ENCODE measurements at places on chromosomes 16 and 17.

GRCh38 chr17:47898241-47898640, 2.2 kb downstream of the SP2 start:
- DNase-seq, result no peak

GRCh38 chr17:19948116-19948943, 29.3 kb downstream of the AKAP10 start:
- no peak for DNase-seq

GRCh38 chr16:87661561-87661960, 59.3 kb downstream of the JPH3 start:
- peak; percentile 69 for DNase-seq

- no peak for DNase-seq
Observed at GRCh38 chr17:11495613-11496012, 102.7 kb upstream of the DNAH9 start.

GRCh38 chr17:80753685-80754345, 209.2 kb downstream of the RPTOR start:
- no peak for DNase-seq

DNA sequence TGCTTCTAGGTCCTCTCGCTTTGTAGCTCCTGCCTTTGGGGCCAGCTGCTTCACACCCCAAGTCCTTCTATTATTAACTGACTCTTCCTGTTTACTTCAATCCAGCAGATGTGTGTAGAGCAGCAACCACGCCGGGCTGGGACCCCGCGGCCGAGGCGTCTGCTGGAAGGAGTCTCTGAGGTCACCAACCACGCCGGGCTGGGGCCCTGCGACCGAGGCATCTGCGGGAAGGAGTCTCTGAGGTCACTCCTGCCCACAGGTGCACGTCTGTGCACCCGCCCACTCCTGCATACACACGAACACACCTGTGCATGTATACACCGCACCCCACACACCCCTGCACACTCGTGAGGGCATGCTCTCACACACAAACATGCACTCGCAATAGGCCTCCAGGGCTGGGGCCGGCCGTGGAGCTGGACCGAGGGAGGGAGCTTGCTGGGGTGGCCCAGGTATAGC, 7.8 kb upstream of the TEX19 start:
- DNase-seq, result no peak

DNA sequence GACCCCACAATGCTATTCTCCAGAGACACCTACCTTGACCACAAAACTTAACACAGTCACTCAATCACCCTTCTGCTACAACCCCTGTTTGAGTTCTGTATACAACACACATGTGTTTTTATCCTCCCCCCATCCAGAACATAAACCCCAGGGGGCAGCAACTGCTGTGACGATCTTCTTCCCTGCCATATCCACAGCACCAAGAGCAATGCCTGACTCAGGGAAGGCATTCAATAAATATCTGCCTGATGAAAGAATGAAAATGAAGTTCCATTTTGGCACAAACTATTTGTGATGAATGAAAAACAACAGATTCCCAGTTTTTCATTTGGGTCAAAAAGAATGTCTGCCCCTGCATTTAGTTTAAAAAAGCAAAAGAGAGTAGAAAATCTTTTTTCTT, 27.0 kb downstream of the ASIC2 start:
- peak; percentile 50 for DNase-seq

GRCh38 chr17:6551356-6551755, 5.0 kb downstream of the PITPNM3 start:
- no peak for DNase-seq

- DNase-seq, result no peak
Observed at GRCh38 chr17:76718516-76718915, 7.8 kb upstream of the MXRA7 start.

GRCh38 chr16:89044418-89045180, 49.1 kb upstream of the ACSF3 start:
- no peak for DNase-seq

DNA sequence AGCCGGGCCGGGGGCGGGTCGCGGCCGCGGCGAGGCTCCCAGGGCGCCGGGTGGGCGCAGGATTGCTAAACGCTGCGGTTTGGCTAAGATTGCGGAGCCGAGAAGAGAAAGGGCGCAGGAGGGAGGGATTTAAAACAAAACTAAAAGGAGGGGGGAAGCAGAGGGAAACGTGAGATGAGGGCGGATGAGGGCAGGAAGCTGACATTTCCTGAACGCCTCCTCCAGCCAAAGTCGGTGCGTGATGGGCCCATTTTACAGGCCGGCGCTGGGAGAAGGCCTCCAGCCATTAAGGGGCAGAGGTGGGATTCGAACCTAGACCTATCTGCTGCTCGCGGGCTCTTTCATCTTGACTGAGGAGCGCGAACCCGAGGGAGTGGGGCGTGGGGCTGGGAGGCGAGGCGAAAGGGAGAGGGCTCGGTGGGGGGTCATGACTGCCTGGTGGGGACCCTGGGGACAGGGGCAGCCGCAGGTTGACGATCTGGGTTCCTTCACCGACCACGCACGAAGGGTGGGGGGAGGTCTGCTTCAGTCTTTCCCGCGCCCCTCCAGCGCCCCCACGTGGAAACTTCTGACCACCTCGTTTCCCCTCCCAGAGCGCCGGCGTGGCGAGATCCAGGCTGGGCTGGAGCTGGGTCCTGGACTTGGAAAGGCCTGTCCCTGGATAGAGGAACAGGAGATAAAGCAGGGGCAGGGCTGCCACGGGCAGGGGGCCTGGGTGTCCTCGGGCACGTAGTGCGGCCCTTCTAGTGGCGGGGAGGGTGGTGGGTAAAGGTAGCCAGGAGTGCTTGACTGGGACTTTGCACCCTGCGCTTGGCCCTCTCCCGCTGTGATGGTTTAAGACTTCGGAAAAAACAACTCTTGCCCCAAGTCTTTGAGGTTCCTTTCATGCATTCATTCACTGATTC, 3.8 kb upstream of the TAC4 start:
- peak; percentile 83 for DNase-seq

DNA sequence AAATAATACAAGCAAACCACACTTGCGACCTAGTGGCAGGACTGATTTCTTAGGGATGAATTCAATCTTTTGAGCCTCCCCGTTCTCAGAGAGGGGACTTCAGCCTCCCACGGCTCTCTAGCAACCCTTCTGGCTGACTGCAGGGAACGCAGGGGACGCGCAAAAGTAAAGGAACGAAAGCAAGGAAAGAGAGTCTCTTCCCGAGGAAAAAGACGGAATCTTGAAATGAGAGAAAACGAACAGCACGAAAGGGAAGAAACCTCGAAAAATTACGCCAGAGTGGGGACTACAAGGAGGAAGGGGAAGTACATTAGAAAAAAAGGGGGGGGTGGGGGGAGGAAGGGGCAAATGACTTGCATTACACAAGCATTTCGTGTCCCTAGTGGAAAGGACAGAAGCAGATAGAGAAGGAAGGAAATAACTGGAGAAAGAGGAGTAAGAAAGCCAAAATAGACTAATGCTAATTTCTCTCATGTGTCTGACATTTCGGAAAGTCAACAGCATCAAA, 1.2 kb downstream of the GRB2 start:
- peak; percentile 94 for DNase-seq

DNA sequence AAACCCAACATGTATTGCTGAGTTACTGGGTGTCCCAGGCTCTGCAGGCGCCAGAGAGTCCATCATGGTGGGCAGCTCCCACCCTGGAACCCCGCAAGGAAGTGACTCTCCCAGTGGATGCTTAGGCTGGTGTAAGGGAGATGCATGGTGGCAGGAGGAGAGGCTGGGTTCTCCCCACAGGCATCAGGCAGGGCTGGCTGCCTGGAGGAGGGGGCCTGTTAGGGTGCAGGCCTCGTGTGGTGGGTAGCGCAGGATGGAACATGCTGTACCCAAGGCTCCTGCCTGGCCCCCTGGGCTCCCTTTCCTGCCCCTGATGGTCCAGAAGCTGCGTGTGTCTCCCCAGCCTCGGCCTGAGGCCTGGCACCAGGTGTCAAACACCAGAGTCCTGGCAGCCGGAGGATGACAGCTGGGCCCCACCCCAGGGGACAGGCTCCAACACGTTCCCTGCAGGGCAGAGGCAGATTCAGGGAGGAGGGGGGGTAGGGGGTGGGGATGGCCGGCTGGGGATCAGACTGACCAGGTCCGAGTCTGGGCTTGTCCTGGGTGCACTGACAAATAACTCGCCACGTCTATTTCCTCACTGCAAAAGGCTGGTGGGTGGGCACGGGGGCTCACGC, 40.2 kb upstream of the CIBAR2 start:
- no peak for DNase-seq

DNA sequence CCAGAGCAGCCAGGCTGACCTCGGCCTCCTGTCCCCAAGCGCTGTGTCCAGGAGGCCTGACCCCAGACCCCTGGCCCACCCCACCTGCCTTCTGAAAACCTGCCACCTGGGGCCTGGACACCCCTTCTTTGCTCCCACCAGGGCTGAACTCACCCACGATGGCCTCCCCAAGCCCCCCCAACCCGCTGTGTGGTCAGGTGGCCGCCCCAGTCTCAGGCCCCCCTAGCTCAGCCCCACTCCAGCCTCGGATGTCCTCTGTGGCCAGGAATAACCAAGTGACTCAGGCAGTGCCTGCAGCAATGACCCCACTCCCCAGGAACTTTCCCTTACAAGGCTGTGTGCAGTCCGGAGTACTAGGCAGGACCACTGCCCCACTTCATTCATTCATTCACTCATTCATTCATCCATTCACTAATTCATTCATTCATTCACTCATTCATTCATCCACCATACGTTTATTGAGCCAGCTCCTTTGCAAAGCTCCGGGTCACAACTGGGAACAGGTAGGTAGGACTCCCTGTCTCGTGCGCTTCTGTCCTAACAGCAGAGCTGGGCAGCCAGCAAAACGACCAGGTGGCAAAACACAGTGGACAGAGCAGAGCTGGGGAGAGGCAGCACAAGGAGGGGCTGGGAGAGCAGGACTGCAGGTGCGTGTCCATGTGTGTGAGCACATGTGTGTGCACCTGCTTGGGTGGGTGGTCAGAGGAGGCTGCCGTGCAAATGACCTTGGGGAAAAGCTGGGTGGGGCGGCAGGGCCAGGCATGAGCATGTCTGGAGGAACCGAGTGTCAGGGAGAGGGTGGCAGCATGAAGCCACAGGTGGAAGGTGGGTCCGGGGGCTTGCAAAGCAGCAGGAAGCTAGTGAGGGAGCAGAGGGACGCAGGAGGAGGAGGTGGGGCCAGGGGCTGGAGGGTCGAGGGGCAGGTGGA, 75.8 kb upstream of the CBX4 start:
- no peak for DNase-seq

DNA sequence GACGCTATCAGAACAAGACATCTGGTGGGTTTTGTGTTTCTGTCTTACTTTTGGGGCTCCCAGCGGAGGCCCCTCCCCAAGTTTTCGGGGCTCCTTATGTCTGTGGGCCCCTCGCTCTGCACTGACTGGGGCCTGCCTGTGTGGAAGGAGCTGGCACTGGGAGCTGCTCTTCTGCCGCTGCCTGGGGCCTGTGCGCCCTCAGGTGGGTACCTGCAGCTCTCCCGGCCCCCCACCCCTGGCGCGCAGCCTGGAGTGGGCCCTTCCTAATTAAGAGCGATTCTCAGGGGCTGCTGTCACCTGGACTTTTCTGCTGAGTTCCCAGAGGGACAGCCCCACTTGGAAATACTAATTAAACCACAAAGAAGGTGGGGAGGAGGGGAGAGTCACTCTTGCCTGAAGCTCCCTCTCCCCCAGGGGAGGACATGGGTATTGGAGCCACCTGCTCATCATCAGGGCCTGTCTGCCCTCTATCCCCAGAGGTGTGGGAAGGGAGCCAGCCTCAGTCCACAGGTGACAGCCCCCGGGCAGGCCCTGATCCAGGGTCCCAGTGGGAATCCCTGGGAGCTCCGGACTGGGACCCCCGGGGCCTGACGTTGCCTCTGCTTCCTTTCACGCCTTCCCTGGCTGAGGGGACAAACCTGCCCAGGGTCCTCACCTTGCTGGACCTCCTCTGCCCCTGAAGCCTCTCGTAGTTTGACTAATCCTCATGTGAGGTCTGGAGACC, 36.5 kb downstream of the GSE1 start:
- no peak for DNase-seq

- DNase-seq, result peak; percentile 32
Observed at GRCh38 chr16:81442916-81443687, 1.5 kb upstream of the CMIP start.

DNA sequence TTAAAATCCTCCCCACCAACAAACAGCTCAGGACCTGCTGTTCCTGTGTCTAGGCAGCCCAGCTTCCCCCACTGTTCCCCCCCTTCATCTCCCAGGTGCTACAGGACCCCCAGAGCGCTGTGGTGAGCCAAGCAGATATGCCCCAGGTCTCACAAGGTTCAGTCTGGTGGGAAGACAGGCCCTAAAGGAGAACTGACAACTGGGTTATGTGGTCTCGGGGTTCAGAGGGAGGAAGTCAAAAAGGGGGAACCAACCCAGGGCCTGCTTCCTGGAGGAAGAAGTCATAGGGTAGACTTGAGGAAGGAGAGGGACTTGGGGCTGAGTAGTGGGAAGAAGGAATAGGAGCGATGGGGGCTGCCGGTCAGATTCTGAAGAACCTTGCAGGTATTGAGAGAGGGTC, 2.6 kb downstream of the RIPOR1 start:
- no peak for DNase-seq

GRCh38 chr17:77141846-77142449, 1.2 kb downstream of the SEC14L1 start:
- no peak for DNase-seq

GRCh38 chr16:46895399-46896313, 11.5 kb downstream of the GPT2 start:
- no peak for DNase-seq

DNA sequence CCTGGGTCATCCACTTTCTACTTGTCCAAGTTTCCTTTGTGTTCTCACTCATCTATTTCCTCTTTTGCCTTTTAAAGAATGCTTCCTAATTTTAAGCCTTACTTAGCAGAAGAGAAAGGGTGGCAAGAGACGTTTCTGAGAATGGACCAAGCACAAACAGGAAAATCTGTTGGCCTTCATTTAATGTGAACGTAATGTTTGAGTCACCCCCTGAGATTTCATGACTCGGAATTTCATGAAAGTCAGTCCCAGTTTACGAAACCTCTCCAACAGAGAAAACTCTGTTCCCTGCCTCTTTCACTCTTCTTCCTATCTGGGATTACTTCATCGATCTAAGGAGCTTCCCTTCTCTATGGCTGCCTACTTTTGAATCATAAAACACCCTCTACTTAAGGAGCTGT, at the start of gene CD300E:
TSS of gene CD300E (minus strand) at position 46 of the 401 bp plus-strand sequence. CDS start 117 bp downstream, outside the sequence.
- DNase-seq, result peak; percentile 12

- no peak for DNase-seq
Observed at GRCh38 chr17:2042933-2043332, 1.1 kb downstream of the OVCA2 start.
